Brain microvascular endothelial cell (primary cell): ENCODE measurements at places on chromosomes 7 and 10.

DNA sequence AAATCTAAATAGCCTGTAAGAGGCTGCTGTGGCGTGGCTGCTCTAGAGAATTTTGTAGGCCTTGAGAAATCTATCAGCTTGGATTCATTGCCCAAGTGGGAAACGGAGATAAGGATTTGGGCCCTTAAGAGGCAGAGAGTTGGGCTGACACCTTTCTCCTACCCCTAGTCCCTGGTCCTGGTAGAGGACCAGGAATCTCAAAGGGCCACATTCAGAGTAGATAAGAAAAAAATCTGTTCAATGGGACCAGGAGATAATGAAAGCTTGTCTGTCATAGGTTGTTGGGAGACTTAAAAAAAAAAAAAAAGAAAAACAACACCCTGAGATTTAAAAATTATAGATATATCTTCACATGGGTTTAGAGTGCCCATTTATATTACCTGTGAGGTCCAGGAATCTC, 17.8 kb downstream of the TMEM209 start:
- DNase-seq, result no peak

- DNase-seq, result no peak
Observed at GRCh38 chr10:49357910-49358309, 38.0 kb downstream of the DRGX start.

- DNase-seq, result no peak
Observed at GRCh38 chr10:25952857-25953256, 18.8 kb downstream of the MYO3A start.

DNA sequence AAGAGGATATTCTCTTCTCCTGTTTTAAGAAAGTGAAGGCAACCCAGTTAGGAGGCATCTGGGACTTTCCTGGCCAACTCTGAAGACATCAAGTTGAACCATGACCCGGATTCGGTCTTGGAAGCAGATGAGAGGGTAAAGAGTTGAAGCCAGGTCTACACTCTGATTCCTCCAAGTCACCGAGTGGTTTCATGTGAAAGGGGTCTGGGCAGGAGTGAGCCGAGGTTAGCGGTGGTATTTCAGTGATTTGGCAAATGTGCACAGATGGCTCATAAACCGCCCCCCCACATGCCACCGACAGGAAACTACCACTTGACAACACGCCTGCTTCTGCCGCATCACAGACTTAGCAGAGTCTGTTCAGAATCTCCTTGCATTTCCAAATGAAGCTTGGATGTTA, 11.4 kb upstream of the REPIN1 start:
- no peak for DNase-seq

GRCh38 chr7:152000191-152000590, 25.3 kb upstream of the GALNT11 start:
- DNase-seq, result peak; percentile 1
